ENCODE measurements at places on chromosomes 4 and X. TPM values are rescaled to one million over a fixed set of nuclear protein-coding genes. Genes with fewer than 3 reads are reported as not detected.

Gene RAB33A
- 0.50 TPM for polyA plus RNA-seq

Gene ITIH6
- polyA plus RNA-seq = 0.18 TPM

Gene MAGEE1
- polyA plus RNA-seq = 6.0 TPM

Gene EFHC2
- polyA plus RNA-seq = 9.5 TPM

Gene RPA4
- polyA plus RNA-seq = not detected

Gene DMD
- polyA plus RNA-seq = 18.3 TPM

Gene IL2
- not detected for polyA plus RNA-seq

Gene TBC1D1
- polyA plus RNA-seq = 200 TPM

Gene GLRA2
- polyA plus RNA-seq = 0.23 TPM

Gene IL2RG
- 1.4 TPM for polyA plus RNA-seq

Gene SSX7
- polyA plus RNA-seq = not detected

Gene GAGE12F
- polyA plus RNA-seq = not detected

Gene WDR17
- polyA plus RNA-seq = 6.0 TPM

Gene CHIC1
- polyA plus RNA-seq = 10.4 TPM

Gene GPR119
- not detected for polyA plus RNA-seq

Gene CFI
- polyA plus RNA-seq = 92.6 TPM

Gene SLC10A3
- polyA plus RNA-seq = 18.3 TPM

Gene ZXDA
- 5.4 TPM for polyA plus RNA-seq

Gene CXCL11
- polyA plus RNA-seq = 0.44 TPM

Gene BANK1
- polyA plus RNA-seq = 4.2 TPM

Gene GRIA3
- polyA plus RNA-seq = 1.9 TPM

Gene LNX1
- 18.1 TPM for polyA plus RNA-seq

Gene UBA6
- 65.1 TPM for polyA plus RNA-seq

Gene NDST3
- polyA plus RNA-seq = 3.4 TPM

Gene UCP1
- 0.11 TPM for polyA plus RNA-seq

Gene SRPK3
- polyA plus RNA-seq = 0.55 TPM

Gene MSX1
- 0.89 TPM for polyA plus RNA-seq

Gene TFDP3
- not detected for polyA plus RNA-seq

Gene FGF5
- polyA plus RNA-seq = not detected

Gene CPLX1
- polyA plus RNA-seq = 1.00 TPM

Gene HS6ST2
- polyA plus RNA-seq = 25.2 TPM

Gene SPACA5
- not detected for polyA plus RNA-seq

Gene FAAH2
- polyA plus RNA-seq = 12.9 TPM

Gene ADRA2C
- 8.1 TPM for polyA plus RNA-seq

Gene TEX13B
- polyA plus RNA-seq = not detected

Gene DCX
- polyA plus RNA-seq = 1.8 TPM

Gene EIF4E
- polyA plus RNA-seq = 136 TPM

Gene MAGEB17
- polyA plus RNA-seq = not detected

Gene MAGEA4
- polyA plus RNA-seq = not detected

All from right renal cortex interstitium (tissue), 3 donors.